ENCODE measurements at places on chromosomes 3 and 15.

DNA sequence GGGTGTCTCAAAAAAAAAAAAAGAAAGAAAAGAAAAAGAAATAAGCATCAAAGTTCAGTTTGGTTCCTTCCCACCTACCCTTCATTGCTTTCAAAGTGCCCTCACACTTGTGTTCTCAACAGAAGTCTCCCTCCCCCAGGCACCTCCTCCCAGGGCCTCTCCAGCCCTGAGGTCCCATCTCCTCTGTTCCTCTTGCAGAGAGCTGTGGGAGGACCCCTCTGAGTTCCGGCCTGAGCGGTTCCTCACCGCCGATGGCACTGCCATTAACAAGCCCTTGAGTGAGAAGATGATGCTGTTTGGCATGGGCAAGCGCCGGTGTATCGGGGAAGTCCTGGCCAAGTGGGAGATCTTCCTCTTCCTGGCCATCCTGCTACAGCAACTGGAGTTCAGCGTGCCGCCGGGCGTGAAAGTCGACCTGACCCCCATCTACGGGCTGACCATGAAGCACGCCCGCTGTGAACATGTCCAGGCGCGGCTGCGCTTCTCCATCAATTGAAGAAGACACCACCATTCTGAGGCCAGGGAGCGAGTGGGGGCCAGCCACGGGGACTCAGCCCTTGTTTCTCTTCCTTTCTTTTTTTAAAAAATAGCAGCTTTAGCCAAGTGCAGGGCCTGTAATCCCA is 6.1 kb downstream of the CYP1A2 start:
- DNase-seq: no peak

DNA sequence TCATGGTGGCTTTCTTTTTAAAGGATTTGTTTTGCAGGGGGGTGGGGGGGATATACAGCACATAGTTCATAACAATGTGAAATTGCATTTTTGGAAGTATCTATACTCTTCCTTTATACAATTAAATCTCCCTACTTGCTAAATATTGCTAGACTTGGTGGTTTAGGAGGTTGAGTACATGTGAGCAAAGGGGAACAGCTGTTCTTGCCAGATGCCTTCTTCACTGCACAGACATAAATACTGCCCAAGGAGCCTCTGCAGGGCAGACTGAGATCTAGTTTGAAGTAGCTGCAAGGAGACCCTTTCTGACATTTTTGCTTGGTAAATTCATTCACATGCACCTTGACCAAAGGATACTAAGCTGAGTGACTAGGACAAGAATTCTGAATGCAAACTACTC is 228.6 kb upstream of the IL12A start:
- no peak for DNase-seq

GRCh38 chr3:113212150-113212843 is 940 bp downstream of the BOC start:
- DNase-seq: peak; percentile 58

DNA sequence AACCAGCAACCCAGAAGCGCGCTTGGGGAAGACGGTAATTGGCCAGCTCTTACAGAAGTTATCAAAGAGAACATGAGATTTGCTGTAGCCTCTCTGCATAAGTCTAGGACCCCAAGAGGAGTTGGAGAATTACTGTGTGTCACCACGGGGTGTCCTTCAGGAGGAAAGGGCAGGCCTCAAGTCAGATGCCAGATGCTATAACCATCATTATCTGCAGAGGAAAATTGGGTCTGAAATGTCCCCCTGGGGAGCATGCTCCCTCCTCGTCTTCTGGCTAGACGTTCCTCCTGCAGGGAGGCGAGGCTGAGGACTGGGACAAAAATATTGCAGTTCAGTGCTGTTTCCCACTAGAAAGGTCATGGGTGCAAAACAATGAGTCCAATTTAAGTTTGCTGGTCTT is 380.5 kb upstream of the CFAP20DC start:
- DNase-seq: no peak

Data from mesenchymal stem cell (in vitro differentiated cells and primary cell).